AG09309 (cell line): ENCODE measurements at places on chromosomes 13 and 19.
A peak's percentile ranks its signal among the peaks of the same experiment; 100 is the strongest.

- no peak for DNase-seq
Measured at GRCh38 chr13:101026736-101027398, 352.3 kb upstream of the TMTC4 start.

GRCh38 chr19:512547-513365 is 5.5 kb downstream of the TPGS1 start:
- DNase-seq: no peak

DNA sequence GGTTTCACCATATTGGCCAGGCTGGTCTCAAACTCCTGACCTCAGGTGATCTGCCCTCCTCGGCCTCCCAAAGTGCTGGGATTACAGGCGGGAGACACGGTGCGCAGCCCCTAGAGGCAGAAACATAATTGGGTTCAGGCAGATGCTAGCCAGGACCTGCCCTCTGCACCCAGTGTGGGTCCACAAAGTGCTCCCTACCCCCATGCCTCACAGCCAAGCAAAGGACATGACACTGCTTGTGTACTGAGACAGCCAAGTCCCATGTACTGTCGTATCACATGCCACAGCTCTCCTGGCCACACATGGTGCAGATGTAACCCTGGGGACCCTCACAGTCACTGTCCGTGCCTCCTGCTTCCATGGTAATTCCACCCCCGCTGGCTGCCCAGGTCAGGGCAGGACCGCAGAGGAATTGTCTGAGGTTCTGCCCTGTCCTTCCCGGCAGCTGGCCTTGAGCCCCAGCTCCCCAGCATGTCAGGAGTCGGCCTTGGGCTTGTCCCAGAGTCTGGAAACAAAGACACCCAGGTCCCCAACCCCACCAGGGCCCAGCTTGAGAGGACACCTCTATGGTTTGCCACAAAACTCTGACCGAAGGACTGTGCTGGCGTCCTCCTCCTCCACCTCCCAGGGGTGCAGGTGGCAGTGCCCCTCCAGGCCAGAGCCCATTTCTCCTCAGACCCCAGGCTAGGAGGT is 7.6 kb downstream of the PRR36 start:
- no peak for DNase-seq

DNA sequence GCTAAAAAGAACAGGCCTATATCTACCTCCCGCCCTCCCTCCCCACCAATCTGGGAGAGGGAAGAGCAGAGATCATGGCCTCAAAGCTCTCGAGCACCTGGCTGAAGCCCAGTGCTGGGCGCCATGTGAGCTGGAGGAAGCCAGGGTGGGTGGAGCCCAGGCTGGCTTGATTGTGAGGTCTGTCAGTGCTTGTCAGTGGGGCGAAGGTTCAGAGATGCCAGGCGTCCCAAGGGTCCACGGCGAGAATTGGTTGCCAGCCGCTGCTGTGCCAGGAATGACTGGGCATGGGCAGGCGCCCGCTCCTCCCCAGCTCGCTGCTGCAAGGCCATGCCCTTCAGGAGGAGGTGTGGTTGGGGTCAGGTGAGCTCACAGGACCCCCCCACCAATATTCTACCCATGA is 11.5 kb downstream of the BEST2 start:
- DNase-seq: no peak

- DNase-seq: peak; percentile 98
Measured at GRCh38 chr19:12937927-12938778, at the start of gene CALR. Gene CALR (plus strand): TSS chr19:12938609. CDS start chr19:12938680, 71 bp downstream.

- DNase-seq: no peak
Measured at GRCh38 chr13:20590561-20590960, 23.6 kb downstream of the IFT88 start.

DNA sequence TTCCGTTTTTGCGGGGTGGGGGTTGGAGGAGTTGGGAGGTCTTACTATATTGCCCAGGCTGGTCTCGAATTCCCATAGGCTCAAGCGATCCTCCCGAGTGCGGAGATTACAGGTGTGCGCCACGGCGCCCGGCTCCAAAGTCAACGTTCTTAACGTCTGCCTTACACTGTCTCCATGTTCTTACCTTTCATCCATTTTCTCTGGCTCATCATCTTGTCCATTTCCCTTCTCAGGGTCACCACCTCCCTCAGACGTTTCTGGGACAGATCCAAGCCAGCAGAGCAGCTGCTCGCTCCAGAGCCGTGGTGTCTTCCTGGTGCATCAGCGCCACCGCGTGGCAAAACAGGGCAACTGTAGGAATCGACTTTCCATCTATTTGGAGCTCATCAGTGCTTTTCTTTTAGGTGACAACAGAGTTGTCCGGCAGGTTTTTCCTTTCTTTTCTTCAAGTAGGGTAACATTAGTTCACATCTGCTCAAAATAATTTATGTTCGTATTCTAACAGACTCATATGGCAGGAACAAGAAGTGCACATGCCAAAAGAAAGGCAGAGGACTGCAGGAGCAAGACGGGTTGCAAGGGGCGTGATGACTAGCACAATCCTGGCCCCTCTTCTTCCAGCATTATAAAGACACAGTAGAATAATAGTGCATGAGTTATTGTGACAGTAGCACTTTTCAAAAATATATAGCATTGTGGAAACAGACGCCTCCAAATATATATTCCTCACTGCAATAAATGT is 103.1 kb upstream of the ABCC4 start:
- DNase-seq: peak; percentile 25

- DNase-seq: no peak
Measured at GRCh38 chr13:105442040-105442439, 1093.4 kb downstream of the EFNB2 start.

- DNase-seq: no peak
Measured at GRCh38 chr19:51783372-51783771, 11.6 kb upstream of the FPR3 start.

- DNase-seq: no peak
Measured at GRCh38 chr19:48770734-48771472, 15.6 kb downstream of the FGF21 start.

DNA sequence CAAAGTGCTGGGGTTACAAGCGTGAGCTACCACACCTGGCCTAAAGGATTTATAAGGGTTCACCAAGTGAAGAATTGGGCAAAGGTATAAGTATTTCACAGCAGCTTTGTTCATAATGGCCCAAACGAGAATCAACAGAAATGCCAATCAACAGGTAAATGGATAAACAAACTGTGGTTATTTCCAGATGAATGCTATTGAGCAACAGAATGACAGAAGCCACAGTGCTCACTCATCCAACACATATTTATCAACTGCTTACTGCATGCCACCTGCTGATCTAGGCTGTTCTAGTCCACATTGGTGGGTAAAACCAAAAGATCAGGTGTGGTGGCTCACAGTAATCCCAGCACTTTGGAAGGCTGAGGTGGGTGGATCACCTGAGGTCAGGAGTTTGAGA is 27.7 kb downstream of the CACNA1A start:
- no peak for DNase-seq

- no peak for DNase-seq
Measured at GRCh38 chr13:66887088-66887487, 343.0 kb downstream of the PCDH9 start.

GRCh38 chr13:91144054-91144453 is 203.4 kb upstream of the MIR17HG start:
- DNase-seq: no peak

- DNase-seq: no peak
Measured at GRCh38 chr13:67619351-67619994, 389.3 kb upstream of the PCDH9 start.

DNA sequence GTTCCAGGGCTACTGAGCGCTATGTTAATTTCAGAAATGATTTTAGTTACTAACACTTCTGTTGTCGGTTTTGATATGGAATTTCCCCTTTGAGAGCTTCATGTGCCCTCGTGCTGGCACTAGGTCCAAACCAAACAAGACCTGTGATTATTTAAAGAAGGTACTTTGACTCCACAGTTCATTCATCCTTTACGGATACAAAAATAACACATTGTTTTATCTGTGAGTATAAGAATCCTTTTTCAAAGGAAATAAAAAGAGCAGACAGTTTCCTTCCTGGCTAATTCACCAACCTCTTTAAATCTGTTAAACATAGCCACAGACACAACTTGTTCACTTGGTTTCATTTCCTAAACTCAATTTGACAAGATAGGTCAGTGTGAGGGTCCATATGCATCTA is 141.2 kb downstream of the FLT1 start:
- no peak for DNase-seq

GRCh38 chr13:23751195-23751594 is 138.0 kb downstream of the MIPEP start:
- no peak for DNase-seq

DNA sequence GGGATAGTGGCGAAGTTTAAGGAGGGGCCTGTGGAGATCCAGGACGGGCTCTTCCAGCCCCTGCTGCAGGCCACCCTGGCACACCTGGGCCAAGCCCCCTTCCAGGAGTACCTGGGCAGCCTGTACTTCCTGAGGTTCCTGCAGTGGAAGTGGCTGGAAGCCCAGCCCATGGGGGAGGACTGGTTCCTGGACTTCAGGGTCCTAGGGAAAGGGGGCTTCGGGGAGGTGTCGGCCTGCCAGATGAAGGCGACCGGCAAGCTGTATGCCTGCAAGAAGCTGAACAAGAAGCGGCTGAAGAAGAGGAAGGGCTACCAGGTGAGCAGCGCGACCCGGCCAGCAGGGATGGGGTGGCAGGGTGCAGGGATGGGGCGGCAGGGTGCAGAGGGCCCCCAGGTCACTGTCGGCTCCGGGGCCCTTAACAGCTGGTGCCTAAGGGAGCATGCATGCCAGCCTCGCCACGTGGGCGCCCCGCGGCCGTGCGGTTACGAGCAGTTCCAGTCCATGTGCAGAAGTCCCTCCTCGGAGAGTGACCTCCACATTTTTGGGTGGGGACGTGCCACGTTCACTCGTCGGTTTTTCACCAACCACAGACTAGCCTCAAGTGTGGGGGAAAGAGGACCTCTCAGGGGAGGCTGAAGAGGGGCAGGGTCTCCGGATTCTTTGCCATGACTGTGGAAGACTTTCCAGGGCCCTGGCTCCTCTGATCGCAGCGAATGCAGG is 912 bp downstream of the GRK1 start:
- DNase-seq: no peak

- no peak for DNase-seq
Measured at GRCh38 chr19:54030895-54031586, 32.7 kb downstream of the VSTM1 start.

DNA sequence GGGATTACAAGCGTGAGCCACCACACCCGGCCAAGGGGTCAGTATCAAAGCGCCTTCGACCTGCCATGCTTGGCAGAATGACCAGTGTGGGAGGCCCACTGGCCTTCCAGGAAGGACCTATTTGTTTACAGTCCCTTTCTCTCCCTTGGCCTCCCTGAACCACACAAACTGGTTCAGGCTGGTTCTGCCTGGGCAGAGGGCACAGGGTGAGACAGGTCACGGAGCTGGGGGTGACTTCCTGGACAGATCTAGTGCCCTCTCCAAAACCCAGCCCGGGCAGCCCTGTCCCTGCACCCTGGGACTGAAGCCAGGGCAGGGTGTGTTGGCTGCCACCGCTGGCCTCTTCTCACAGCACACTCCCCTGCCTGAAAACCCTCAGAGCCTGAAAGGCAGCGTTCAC is 11.3 kb downstream of the PLEKHF1 start:
- DNase-seq: no peak
